GM04503 (cell line): ENCODE measurements at places on chromosomes 3 and 15.
A peak's percentile ranks its signal among the peaks of the same experiment; 100 is the strongest.

DNA sequence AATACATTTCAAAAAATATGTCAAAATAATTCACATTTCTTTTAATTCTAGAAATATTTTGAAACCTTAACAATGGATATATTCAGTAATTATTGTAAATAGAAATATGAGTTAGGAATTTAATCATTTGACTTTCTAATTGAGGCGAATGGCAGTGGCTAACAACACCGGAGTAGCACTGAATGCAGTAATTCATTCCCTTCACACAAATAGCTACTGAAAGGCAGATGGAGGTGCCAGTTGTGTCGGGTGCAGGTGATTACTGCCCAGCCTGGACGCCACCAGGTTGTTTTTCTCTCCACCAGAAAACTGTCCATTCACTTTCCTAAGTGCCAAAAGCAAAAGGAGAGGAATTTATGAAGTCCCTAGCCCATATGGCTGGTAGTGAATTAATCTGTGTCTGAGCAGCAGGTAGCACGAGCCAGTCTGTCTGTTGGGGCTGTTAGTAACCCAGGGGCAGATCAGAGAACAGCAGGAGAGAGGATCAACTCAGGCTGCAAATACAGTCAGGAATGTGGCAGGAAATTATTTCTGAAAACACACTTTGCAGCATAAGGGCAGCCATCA is 79.3 kb upstream of the GMNC start:
- DNase-seq = no peak

GRCh38 chr3:50167069-50167840 is 12.1 kb downstream of the SEMA3F start:
- DNase-seq = no peak

DNA sequence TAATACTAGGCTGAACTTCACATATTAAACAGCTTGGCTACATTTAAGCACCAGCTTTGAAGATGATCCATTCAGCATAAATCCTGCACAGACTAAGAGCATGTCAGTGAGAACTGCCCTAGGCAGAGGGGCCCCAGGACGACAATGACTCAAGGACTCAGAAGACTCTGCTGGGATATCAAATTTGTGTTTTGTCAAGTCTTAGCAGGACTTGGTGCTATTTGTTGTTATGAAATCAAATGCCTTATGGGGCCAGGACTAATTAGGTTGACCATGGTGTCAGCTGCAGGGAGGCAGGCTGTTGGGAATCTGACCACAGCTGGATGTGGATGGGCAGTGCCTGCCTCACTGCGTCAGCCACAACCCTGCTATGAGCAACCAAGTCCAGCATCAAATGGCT is 91.8 kb downstream of the RYR3 start:
- no peak for DNase-seq

GRCh38 chr3:10244009-10244408 is 4.2 kb upstream of the TATDN2 start:
- no peak for DNase-seq

DNA sequence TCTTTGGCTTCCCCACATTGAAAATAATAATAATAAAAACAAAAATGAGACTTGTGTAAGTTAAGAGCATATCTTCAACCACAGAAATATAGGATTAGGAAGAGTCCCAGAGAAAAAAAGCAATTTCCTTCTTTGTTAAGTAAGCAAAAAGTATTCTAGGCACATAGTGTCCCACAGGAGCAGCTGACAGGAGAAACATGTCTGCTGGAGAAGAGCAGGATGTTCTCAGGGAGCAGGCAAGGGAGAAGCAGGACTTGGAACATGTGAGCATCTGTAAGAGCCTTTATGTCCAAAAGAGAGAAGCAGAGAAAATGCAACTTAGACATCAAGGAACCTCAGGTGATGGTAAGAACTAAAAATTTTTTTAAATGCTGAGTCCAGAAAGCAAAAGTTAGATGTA is 39.0 kb downstream of the TTC23 start:
- DNase-seq = no peak

DNA sequence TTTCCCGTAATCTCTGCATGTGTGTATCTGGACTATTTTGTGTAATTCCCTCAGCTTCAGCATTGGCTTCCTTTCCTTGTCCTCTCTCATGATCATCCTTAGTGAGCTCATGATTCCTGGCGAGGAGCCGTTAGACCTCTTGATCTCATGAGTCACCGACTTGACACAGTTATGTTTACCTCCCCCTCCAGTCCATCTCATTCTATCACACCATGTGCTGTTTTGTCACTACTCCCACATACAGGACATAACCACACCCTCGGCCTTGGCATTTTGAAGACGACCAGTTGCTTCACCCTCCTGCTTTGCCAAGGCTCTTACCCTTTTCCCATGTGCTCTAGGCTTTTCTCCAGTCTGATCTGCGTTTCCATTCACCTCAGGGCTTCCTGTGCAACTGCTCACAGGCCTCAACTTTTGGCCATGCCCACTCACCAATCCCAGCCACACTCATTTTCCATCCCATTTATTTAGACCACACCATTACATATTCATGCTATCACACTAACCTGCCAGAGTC is 41.5 kb downstream of the CP start:
- DNase-seq = peak; percentile 99

DNA sequence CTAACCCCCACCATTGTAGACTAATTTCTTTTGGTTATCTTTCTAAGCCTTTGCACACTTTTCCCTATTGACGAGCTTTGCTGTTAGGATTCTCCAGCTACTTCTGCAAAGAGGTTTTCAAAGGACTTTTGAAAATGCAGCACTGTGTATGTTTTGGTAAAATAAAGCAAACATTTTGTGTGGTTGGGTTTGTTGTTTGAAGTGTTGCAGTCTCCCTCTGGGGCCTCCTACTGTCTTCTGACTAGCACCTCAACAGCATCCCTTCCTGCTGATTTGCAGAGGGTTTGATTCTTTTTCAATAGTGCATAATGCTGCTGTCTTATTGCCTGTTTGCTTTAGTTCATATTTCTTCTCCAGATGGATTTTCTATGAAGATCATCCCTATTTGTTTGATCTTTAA is 775.1 kb upstream of the CFAP20DC start:
- DNase-seq = no peak

- DNase-seq = no peak
Observed at GRCh38 chr15:40095371-40096093, 13.1 kb downstream of the BMF start.

DNA sequence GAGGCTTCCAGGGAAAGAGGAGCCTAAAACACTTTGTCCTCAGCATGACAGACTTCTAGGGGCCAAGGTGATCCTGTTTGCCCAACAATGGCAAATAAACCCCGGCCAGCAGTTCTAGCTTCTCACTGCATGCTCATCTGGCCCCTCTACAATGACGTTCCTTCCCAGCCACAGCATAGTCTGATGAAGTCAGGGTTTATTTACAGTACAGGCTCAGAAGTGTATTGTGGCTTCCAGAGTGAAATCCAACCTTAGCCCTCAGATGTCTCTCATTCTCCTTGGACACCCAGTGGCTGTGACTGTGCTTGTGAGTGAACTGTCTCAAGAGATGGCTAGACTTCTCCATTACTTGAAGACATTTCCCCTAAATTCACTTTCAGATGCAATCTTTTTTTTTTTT is 40.8 kb downstream of the BFSP2 start:
- DNase-seq = no peak

GRCh38 chr3:149395107-149396089 is 17.9 kb upstream of the TM4SF1 start:
- no peak for DNase-seq

DNA sequence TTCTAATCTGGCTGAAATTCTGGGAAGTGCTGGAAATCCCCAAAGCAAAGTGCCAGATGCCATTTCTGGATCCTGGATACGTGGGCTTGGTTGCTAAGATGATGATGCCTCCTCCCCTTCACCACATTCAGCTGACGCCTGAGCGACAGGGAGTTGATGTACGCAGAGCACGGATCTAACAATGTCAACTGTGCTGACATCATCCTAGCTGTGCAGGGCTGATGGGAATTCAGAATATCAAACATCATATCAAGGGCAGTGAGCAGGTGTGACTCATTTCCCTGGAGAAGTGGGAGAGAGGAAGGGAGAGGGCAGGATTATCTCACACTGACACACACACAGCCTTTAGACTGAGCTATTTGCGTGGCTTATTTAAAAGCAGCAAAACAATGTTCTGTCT is 92.6 kb upstream of the ZBTB20 start:
- DNase-seq = peak; percentile 92

GRCh38 chr15:93719921-93720351 is 511.4 kb upstream of the MCTP2 start:
- peak; percentile 1 for DNase-seq
